Activated CD8-positive, alpha-beta memory T cell treated with anti-CD3 and anti-CD28 coated beads for 36 hours (primary cell): ENCODE measurements at places on chromosomes 1 and 21. TPM values are rescaled to one million over a fixed set of nuclear protein-coding genes. Genes with fewer than 3 reads are reported as not detected.

PDZK1 gene
- total RNA-seq, result not detected

SPRR2G gene
- total RNA-seq, result not detected

ELF3 gene
- 0.10 TPM for total RNA-seq

OTUD7B gene
- total RNA-seq, result 39.5 TPM

NUDT17 gene
- 2.9 TPM for total RNA-seq

PPM1J gene
- total RNA-seq, result 0.88 TPM

AGL gene
- total RNA-seq, result 18.7 TPM

IFNLR1 gene
- total RNA-seq, result 5.6 TPM

TRIM63 gene
- total RNA-seq, result not detected

GABRD gene
- total RNA-seq, result not detected

ZDHHC18 gene
- total RNA-seq, result 64.4 TPM

FOXD2 gene
- 0.06 TPM for total RNA-seq

PTPN7 gene
- 462 TPM for total RNA-seq

AMY2A gene
- total RNA-seq, result not detected

OR10J1 gene
- total RNA-seq, result not detected

GBP5 gene
- 99.1 TPM for total RNA-seq

EXO1 gene
- total RNA-seq, result 82.9 TPM
